ENCODE measurements at places on chromosomes 7 and 10.

GRCh38 chr10:43273997-43274396, 7.1 kb upstream of the RASGEF1A start:
- DNase-seq: no peak

DNA sequence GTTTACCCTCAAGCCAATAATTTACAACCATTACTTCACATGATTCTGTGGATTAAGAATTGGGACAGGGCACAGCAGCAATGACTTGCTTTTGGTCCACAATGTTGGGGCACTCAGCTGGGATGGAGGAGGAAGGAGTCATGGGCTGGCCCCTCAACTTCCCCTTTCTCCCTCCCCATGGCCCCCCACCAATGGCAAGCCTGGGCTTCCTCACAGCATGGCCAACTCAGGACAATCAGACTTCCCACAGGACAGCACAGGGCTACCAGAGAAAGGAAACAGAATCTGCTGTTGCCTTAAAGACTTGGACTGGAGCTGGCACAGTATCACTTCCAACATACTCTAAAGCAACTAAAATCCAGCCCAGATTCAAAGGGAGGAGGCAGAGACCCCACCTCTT, 160.7 kb downstream of the PTPN20 start:
- no peak for DNase-seq

GRCh38 chr10:95560278-95561176, 644 bp downstream of the SORBS1 start:
- no peak for DNase-seq

GRCh38 chr10:124224331-124225028, 131.1 kb upstream of the CHST15 start:
- DNase-seq: no peak
